ENCODE measurements at places on chromosomes 2 and 18.

DNA sequence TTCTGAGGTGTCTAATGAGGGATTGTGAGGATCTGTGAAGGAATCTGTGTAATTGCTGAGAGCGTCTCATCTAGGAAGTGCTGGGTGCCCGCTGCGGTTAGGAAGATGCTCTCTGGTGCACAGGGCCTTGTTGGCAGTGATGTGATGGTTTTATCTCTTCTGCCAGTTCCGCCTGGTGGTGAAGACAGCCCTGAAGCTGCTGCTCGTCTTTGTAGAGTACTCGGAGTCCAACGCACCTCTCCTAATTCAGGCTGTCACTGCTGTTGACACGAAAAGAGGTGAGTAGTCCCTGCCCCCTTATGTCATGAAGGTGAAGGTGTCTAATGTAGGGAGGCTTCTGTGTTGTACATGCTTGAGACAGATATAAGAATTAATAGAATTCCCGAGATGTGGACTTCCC is 234.2 kb downstream of the TPGS2 start:
- no peak for DNase-seq

GRCh38 chr18:68431111-68431921 is 283.6 kb downstream of the TMX3 start:
- no peak for DNase-seq

DNA sequence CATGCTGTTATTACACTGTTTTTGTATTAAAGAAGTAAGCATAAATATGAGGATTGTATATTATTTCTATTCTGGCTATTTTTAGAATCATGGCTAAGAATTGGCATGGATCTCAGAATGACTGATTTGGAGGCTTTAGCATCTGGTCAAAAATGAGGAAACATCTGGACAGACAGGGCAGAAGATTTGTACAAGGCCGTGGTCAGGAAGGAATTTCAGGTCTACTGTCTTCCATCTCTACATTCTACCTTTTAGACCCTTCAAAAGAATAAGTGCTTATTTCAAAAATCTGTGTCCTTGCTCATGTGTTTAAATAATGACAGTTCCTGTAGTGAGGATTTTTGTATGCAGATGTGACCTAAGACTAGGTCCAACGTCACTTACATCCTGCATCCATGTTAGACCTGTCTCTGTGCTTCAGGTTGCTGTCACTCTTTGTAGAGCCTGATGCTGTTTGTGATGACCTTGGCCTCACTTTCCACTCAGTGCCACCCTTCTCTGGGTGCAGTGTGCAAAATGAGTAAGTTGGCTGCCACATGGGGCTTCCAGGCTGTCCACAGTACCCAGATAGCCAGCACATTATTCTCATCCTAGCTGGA is 54.7 kb upstream of the B3GNT2 start:
- DNase-seq: no peak

DNA sequence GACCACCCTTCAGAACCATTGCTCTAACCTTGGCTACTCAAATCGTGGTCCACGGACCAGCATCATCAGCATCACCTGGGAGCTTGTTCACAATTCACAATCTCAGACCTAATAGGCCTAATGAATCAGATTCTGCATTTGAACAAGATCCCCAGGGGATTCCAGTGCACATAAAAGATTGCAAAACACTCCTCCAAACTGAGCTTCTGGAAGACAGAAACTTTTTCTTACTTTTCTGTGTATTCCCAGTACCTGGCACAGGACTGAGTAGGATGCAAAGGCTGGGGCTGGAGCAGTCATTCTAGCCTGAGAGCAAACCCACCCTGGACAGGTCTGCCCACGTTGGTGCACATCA is 115.1 kb upstream of the COPS8 start:
- DNase-seq: no peak

DNA sequence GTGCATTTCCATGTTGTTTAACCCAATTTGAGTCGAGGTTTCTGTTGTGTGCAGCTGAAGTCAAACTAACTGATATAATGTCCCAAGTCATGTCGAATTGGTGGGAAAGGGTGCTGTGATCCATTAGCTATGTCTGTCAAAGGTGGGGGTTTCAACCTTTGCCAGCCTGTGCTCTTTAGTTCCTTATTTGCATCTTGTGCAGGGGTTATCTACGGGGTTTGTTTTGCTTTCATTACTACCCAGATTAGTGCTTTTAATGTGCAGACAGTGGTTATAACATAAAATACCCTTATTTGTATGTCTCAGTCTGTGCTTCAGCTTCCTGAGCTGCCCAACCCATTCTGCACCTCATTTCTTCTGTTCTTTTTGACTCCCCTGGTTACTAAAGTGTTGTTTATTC is 271.9 kb upstream of the CXCR4 start:
- DNase-seq: no peak

- DNase-seq: no peak
Observed at GRCh38 chr2:226011716-226012450, 612.4 kb downstream of the NYAP2 start.

- DNase-seq: no peak
Observed at GRCh38 chr2:127174136-127174535, 46.0 kb downstream of the CYP27C1 start.

DNA sequence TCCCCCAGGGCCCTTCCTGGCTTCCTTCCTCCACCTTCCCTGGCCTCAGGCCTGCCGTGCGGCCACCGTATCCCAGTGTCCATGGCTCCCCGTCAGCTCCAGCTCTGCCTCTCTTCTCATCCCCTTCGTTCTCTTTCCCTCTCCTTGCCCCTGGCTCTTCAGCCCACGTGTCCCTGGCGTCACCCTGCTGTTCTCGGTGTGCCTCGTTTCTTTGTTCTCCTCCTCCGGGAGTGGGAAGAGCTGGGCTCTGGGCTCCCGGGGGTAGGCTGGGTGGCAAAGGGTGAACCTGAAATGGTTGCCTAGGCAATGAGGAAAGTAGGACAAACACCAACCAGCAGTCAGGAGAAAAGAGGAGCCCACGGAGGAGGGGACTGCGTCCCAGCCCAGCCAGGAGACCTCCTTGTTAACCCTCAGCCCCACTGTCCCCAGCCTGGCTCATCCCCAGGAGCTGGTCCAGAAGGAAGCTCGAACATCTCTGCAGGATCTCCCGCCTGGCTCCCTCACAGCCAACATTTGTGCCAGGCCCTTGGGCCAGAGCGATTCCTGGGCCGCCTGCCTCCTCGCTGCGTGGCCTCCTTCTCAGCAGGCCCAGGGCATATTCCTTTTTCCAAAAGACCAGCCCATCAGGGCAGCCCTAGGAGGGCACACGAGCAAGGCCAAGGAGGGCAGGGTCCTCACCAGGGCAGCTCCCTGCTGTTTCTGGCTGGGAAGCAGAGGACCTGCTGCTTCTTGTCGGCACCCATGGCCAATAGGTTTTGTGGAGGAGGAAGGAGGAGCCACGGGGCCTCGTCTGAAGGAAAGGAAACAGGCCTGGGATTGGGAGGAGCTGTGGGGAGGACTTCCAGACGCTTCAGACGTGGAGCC is 30.9 kb upstream of the DNMT3A start:
- no peak for DNase-seq

DNA sequence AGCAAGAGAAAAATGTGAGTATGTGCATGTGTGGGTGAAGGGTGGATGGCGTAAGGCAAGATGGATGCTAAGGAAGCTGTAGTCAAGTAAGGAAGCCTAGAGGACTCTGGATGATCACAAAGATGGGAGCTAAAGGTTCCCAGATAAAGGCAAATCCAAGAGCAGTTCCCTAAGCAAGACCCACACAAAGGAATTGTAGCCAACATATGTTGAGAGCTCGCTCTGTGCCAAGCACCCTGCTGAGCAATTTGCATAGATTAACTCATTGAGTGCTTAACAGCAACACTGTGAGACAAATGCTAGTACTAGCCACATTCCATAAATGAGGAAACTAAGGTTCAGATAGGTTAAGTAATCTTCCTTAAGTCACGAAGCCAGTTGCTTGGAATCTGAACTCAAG is 132.6 kb downstream of the C1D start:
- DNase-seq: no peak

GRCh38 chr18:44911773-44912172 is 231.1 kb downstream of the SETBP1 start:
- no peak for DNase-seq

- peak; percentile 53 for DNase-seq
Observed at GRCh38 chr2:112055730-112056625, 909 bp downstream of the TMEM87B start.

GRCh38 chr2:210461401-210461800 is 15.2 kb downstream of the LANCL1 start:
- no peak for DNase-seq

DNA sequence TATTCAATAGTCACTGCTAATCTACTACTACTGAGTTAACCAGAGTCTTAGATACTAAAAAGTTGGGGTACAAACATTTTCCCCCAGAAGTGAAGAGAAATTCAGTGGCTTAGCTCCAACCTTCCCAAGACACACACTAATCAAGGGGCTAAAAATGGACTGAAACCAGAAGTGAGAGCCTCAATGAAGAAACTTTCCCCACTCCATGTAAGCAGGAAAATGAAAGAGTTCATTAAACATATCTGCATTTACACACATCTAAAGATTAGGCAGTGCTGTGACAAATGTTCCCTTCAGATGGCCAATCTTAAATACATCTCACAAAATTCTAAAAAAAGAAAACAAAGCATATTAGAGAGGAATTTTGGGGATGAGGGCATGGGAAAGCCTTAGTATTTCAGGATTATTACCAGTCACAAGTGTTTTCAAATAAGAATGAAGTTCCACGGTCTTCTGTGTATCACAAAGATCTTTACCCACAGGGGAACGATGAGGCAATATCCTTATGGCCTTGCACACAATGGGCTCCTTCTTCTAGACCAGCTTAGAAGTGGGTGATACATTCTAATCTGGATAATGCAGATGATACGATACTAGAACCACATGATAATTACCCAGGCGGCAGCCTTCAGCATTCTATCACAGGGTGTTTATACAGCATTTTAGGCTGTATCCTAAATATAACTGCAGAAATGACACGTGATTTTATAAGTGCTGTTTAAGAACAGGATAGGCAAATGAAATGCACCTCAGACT is 17.1 kb downstream of the ANKRD44 start:
- no peak for DNase-seq

DNA sequence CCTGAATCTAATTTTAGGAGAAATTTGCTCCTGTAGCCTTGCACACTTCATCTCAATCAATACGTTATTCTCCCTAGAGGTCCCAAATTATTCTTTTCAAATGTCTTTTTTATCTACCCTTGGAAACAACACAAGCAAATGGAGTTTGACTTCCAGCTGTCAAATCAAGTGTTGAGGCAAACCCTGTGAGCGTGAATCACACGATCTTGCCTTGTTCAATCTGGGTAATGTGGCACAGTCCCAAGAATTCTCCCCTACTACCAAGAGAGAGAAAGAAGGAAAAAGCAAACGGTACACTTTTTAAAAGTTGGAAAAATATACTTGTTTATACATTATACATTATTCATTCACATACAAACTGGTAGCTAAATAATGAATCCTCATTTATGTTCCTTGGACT is 2035.3 kb upstream of the CELF4 start:
- DNase-seq: no peak

DNA sequence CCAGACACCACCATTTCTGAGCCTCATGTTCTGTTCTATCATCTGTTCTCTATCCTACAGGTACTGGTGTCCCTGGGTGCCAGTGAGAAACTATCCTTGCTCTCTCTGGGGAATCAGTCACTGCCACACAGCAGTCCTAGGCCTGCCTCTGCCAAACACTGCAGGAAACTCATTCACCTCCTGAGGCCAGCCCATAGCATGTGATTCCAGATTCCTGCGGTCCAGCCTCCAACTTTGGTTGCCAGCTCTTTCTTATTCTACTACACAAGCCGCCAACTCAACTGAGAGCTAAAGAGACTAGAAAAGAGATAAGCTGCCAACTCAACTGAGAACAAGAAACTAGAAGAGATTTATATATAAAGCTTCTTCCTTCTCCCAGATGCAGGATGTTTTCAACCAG is 8.8 kb upstream of the TTLL4 start:
- DNase-seq: no peak

GRCh38 chr2:3712424-3712823 is 9.0 kb downstream of the DCDC2C start:
- DNase-seq: no peak

- DNase-seq: no peak
Observed at GRCh38 chr2:219615894-219616293, 11.5 kb upstream of the SLC4A3 start.

GRCh38 chr18:38494065-38494464 is 928.5 kb upstream of the CELF4 start:
- no peak for DNase-seq

DNA sequence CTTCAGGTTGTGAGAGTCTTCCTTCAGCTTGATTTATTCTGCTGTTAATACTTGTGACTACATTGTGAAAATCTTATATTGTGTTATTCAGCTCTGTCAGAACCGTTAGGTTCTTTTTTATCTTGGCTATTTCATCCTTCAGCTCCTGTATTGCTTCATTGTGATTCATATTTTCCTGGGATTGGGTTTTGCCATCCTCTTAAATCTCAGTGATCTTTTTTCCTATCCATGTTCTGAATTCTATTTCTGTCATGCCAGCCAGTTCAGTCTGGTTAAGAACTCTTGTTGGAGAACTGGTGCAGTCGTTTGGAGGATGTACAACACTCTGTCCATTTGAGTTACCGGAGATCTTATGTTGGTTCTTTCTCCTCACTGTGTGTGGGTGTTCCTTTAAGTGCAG is 19.1 kb downstream of the MSTN start:
- DNase-seq: no peak

DNA sequence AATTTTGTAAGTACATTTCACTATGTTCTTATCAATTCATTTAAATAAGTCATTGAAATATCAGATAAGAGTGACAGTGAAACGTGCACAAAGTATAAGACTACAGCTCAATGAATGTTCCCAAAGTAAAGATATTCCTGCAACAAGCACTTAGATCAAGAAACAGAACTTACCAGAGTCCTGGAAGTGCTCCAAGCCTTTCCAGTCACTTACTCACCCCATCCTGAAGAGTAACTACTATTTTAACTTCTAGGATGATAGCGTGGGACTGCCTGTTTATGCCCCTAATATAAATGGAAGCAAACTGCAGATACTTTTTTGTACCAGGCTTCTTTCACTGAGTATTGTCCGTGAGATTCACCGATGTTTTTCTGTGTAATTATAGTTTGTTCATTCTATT is 768.9 kb downstream of the SLC4A3 start:
- no peak for DNase-seq

DNA sequence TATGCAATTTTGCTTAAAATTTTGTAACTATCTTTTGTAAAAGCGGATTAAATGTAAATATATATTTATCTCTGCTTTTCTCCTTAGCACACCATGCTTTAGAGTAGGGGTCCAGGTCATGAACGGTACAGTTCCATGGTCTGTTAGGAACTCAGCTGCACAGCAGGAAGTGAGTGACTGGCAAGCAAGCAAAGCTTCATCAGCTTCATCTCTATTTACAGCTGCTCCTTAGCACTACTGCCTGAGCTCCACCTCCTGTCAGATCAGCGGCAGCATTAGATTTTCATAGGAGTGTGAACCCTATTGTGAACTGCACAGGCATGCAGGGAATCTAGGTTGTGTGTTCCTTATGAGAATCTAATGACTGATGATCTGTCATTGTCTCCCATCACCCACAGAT is 959.0 kb upstream of the SLC39A10 start:
- no peak for DNase-seq

Measured in LoVo (cell line).